ENCODE measurements at places on chromosomes 3 and 15.

DNA sequence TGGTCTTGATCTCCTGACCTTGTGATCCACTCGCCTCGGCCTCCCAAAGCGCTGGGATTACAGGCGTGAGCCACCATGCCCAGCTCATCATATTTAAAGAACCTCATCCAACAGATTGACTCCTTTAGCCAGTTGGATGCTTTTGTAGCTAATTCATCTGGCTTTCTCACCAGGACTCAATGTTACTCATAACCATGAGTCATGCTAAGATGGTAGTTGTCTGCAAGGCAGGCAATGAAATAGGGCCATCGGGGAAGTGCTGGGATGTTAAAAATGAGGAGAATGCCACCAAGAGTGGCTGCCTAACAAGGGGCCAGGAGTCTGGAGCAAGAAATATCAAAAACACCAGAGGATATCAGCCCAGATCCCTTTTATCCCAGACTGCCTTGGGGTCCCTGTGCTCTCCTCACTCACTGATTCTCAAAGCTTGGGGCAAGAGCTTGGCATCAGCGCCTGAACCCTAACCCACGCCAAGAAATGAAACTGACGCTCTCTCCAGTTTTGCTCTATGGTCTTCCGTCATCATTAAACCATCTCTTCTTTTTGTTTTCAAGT, 7.4 kb upstream of the PCOLCE2 start:
- no peak for DNase-seq

DNA sequence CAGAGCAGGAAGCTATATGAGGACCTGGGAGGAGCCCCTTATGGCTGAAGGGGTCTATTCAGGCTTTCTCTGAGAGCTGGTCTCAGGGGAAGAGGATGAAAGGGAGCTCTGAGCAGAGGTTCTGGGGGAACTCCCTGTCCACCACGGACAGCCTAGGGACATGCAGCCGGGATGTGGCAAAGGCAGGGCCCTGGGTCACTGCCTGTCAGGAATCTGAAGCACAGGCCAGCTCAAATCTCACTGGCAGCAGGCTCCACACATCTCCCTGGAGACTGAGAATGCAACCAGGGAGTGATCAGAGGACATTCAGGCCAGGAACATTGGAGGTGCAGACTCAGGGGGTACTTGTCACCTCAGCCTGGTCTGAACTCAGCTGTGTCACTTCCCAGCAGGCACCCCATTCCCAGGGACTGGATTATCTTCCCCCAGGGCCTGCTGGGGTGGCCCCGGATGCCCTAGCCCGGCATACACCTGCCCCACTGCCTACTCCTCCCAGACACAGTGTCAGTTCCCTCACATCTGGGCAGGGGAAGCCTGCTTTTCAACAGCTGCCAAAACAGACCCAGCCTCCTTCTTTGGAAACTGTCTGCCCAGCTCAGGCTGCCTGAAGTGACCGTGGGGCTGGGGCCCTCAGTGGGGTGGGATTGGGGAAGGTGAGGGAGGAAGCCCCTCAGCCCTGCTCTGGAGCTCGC, 18.3 kb upstream of the SEMA3F start:
- no peak for DNase-seq

DNA sequence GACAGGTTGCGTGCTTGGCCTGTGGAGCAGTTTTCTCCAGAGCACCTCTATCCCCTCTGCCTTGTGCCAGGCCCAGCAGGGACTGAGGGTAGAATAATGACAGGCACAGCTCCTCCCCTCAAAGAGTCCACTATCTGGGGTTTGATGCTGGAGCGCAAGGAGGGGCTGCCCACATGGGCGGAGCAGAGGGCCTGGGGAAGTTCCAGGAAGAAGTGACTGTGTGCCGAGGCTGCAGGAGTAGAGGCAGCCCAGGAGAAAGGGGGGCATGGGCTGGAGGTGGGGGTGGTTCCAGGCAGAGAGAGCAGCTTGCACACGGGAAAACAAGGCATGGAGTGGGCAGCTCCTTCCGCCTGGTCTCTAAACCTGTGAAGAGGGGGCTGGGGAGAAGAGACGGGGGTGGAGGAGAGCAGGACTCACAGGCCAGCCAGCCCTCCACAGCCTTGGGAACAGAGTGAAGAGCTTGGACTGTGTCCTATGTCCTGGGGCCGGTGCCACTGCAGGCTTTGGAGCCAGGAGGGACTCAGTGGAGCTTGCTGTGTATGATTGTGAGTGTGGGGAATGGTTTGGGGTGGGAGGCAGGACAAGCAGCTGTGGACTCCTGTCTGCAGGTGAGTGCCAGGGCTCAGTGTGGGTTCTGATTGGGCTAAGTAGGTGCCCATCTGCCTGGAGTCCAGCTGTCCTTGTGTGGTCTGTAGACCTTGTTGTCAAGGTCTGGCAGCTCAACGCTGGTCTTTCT, 48.1 kb downstream of the APBA2 start:
- no peak for DNase-seq

DNA sequence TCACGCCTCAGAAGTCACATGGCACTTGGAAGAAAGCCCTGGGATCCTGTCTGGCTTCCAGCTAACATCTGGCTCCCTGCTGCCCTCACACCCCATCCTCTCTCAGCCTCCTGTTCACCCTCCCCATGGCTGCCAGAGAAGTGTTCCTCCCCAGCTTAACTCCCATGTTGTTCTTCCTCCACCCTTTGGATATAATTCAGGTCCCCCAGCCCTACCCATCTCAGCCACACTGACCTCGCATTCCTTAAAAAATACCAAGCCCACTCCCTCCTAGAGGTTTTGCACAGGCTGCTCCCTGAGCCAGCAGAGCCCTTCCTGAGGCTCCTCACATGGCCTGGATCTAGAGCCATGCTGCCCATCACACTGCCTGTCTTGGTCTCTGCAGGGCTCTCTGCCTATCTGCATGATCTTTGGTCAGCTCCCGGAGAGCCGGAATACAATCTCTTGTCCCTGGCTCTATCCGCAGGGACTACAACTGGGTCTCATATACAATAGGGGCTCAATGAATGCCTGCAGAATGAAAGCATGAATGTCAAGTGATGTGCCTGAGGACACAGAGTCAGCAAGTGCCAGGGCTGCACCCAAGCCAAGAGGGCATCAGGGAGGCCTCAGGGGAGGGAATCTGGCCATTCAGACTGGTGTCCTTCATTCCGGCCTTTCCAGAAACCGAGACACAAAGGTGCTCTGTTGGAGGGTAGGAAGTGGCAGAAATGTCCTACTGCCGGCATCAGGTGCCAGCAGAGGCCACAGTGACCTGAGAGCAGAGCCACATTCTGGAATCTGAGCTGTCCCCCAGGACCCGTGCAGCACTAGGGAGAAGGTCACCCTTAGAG, 3.8 kb upstream of the TKT start:
- no peak for DNase-seq

GRCh38 chr3:74539876-74540275, 74.6 kb downstream of the CNTN3 start:
- no peak for DNase-seq
